ENCODE measurements at places on chromosomes 6 and 20.

GRCh38 chr20:44029848-44030230 lies 115.2 kb downstream of the TOX2 start:
- no peak for DNase-seq

DNA sequence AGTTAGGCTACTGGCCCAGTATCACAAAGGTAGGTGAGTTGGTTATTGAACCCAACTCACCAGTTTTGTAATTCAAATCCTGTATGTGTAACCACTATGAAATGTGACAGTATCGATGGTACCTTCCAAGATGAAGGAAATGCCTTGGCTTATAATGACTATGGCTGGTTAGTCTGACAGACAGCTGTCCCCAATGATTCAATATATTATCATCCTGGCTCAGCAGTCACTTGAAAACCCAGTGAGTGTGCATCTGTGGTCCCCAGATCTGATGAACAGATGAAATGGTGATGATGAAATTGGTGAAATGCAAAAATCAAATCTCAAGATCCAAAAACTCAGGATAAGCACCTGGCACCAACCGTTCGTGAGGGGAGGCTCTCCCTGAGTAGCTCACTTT lies 54.8 kb downstream of the TNFRSF21 start:
- no peak for DNase-seq

DNA sequence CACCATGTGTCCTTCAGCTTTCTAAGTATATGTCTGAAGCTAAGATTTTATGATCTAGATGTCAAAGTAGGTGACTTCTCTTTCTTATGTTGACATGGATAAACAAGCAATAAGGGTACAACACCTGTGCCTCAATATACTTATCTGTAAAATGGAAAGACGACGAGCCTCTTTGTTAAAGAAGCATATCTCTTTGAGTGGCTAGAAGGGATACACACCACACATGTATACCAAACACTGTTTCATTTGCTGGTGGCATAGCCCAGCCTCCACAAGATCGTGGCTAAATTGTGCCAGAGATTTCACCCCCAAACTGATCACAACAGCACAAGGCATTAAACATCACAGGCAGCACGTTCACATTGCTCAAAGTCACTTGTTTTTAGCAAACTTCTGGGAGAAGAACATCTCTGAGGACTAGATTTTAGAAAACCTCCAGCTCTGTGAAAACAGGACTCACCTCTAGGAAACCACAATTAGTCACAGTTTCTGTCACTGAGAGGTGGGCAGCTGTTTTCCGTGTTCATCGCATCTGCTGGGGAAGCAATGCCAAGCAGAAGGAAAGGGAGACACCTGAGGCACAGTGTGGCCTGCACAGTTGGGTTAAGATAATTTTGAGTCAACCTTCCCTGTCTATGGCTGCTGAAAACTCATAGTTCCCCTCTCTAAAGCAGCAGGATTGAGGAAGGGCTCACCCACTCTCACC lies 263.0 kb upstream of the PLCB4 start:
- no peak for DNase-seq

DNA sequence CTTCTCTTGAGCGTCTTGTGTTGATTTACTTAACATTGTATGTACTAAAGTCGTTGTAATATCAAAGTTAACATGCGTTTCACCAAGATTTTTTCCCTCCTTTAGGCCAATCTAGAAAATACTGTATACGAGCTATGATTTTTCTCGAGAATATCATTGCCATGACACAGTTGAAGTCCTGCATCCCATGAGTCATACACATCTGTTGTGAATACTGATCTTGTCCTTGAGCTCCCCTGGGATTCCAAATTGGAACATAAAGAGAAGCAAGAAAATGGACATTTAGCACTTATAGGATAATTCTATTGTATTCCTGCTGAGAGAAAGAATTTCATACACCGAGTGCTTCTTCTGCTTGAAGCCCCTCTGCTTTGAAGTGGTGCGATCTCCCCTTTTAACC lies 109.6 kb downstream of the SLC35B3 start:
- no peak for DNase-seq

DNA sequence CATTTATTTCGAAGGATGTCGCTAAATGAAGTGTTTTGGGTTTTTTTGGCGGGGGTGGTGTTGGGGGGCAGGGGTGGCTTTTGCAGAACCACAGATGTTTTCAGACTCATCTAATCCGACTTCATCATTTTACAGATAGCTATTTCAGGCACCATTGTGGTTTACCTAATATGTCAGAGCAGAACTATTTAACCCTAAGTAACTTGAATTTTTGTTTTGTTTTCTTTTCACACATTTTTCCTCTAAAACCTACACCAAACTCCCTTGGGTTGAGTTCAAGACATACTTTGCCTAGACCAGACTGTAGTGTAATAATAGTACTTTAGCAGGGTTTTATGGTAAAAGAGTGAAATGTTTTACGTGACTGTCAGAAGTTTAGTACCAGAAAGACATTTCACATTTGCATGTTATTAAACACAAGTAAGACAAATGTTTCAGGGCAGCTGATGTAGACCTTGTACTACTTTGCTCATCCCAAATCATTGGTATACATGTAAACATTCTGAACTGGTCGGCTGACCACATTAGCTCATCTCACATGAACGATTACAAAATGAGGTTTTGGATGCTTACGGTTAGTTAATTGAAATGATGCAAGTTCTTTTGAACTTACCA lies 37.7 kb downstream of the MAP3K4 start:
- no peak for DNase-seq

- no peak for DNase-seq
These were observed 48.3 kb upstream of the KIF16B start for GRCh38 chr20:16621435-16622141.

DNA sequence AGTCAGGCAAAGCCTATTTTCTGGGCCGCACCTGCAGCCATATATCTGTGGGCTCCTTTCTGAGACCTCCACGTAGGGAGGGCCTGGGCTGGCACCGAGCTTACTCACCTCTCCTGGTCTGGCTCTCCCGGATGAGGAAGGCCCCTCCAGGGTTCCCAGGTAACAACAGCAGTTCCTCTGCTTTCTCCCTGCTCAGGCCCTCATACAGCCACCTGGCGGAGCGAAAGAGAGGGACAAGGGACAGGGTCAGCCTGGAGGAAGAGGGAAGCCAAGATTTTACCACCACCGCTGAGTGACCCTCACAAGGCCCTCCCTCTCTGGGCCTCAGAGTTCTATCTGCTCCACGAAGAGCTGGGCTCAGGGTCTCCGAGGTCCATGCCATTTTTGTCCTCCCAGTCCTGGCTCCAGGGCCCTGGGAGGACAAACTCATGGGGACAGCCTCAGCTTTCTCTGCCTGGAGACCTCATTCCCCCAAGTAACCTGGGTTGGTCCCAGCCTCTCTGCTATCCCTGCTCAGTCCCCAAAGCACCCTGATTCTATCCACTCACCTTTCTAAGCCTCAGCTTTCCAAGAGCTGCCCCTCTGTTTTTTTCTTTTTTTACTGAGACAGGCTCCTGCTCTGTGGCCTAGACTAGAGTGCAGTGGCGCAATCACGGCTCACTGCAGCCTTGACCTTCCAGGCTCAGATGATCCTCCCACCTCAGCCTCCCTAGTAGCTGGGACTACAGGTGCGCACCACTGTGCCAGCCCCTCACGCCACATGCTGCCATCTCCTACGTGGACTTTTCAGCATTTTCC lies 13.3 kb downstream of the SLA2 start:
- no peak for DNase-seq

- no peak for DNase-seq
These were observed 121.3 kb downstream of the VEGFA start for GRCh38 chr6:43891072-43891870.

GRCh38 chr6:157323966-157324300 lies 614 bp upstream of the TMEM242 start:
- no peak for DNase-seq

- DNase-seq = no peak
These were observed 233.5 kb upstream of the QKI start for GRCh38 chr6:163180874-163181541.

DNA sequence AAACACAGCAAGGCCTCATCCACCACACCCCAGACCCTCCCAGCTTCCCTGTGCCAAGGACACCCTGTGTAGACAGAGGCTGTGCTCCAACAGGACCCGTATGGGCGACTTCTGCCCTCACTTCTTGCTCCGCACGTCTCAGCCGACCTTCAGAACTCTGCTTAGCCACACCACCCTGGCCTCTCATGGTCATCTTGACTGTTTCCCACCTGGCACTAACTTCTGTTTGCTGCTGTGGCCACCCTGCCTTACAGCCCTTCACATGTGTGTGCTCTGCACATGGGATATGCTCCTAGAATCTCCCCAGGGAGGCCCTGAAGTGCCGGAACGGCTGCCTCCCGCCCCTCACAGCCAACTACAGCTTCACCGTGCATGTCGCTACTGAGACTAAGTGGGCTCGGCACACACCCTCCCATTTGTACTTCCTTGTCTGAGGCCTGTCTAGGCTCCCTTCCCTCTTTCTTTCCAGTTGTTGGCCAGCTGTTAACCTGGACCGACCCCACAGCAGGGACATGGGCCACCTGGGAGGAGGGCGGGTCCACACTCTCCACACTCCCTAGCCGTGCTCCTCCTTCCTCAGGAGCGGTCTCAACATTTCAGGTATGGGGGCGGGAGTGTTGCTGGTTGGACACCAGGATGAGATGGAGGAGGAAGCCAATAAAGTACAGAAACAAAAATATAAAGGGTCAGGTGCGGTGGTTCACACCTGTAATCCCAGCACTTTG lies 69.6 kb downstream of the PYGB start:
- no peak for DNase-seq

GRCh38 chr6:6461138-6461537 lies 127.4 kb upstream of the LY86 start:
- DNase-seq = no peak

- no peak for DNase-seq
These were observed 26.8 kb downstream of the HLA-E start for GRCh38 chr6:30515944-30516753.

GRCh38 chr6:43948527-43949485 lies 178.4 kb downstream of the MRPL14 start:
- DNase-seq = no peak

- DNase-seq = no peak
These were observed 1.7 kb downstream of the PPDPF start for GRCh38 chr20:63522091-63522868.

GRCh38 chr6:158633127-158633526 lies 11.4 kb downstream of the DYNLT1 start:
- no peak for DNase-seq

- no peak for DNase-seq
These were observed 17.1 kb downstream of the PRKN start for GRCh38 chr6:162710419-162710818.

Data from cerebellar nuclear complex (tissue), 1 donor.